ENCODE measurements at places on chromosomes 4 and X.

DNA sequence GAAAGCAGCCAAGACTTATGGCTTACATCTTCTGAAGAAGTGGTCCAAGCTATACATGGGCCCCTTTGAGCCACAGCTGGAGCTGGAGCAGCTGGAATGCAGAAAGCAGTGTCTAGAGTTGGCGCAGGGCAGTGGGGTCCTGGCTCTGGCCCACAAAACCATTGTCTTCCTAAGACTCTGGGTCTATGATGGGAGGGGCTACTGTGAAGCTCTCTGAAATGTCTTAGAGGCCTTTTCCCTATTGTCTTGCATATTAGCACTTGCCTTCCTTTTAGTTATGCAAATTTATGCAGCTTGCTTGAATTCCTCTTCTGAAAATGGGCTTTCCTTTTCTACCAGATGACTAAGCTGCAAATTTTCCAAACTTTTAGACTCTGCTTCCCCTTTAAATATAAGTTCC, 15.3 kb downstream of the NPY1R start:
- DNase-seq: no peak

DNA sequence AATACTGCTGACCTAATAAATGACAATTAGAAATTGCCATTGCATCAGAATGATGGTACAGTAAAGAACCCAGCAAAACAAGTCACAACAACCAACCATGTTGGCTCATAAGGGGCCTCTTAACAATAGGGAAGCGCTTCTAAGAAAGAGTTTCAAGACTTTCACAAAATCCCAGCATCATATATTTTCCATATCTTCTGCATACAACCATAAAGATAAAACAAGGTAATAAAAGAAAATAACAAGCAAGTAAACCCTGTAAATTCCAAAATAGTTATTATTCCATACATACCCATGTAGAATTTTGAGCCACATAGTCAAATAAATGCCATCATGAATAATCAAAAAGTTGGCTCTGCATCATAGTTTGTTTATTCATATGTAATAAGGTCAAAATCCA, 8.2 kb downstream of the SLC10A7 start:
- no peak for DNase-seq

GRCh38 chrX:154748712-154749339, 2.1 kb downstream of the GAB3 start:
- DNase-seq: peak; percentile 85

GRCh38 chrX:69605521-69605920, 10.4 kb upstream of the EDA start:
- no peak for DNase-seq

DNA sequence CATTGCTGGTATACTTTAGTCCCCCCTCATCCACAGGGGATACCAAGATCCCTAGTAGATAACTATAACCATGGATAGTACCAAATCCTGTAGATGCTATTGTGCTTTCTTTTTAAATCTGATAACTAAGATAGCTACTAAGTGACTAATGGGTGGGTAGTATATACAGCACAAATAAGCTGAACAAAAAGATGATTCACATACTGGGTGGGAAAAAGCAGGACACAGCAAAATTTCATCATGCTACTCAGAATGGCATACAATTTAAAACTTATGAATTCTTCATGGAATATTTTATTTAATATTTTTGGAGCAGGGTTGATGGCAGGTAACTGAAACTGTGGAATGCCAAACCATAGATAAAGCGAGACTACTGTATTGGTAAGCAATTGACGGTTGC, 161.6 kb downstream of the IL15 start:
- no peak for DNase-seq

Data from muscle of back (tissue), 13 donors.